ENCODE measurements at places on chromosomes 5 and 9.

GRCh38 chr9:128374221-128374675 is 3.1 kb downstream of the URM1 start:
- no peak for DNase-seq

GRCh38 chr9:107044872-107045271 is 181.9 kb downstream of the ZNF462 start:
- no peak for DNase-seq

- no peak for DNase-seq
These were observed 195.5 kb downstream of the TMEM167A start for GRCh38 chr5:82881571-82882174.

- DNase-seq = no peak
These were observed 80.1 kb upstream of the DMAC1 start for GRCh38 chr9:7879551-7880245.

- no peak for DNase-seq
These were observed 186.3 kb upstream of the ADCY2 start for GRCh38 chr5:7209658-7210057.

GRCh38 chr5:153209687-153210086 is 280.8 kb upstream of the GRIA1 start:
- no peak for DNase-seq

DNA sequence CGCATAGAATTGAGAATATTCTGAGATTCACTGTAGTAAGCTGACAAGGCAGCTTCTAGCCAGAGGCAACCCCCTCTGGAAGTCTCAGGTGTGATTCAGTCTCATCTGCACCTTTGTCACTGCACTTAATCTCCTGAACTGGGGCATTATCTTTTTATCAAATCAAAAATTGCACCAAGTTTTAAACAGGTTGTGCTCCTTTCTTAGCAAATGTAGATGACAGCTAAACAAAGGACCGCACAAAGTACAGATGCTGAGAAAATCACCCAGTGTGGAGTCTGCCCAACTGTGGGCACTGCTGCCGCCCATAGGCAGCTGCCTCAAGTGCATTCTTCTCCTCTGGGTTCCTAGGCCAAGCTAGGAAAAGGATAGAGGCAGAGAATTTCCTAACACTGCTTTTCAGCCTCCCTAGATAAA is 51.1 kb downstream of the STARD4 start:
- DNase-seq = peak; percentile 36

DNA sequence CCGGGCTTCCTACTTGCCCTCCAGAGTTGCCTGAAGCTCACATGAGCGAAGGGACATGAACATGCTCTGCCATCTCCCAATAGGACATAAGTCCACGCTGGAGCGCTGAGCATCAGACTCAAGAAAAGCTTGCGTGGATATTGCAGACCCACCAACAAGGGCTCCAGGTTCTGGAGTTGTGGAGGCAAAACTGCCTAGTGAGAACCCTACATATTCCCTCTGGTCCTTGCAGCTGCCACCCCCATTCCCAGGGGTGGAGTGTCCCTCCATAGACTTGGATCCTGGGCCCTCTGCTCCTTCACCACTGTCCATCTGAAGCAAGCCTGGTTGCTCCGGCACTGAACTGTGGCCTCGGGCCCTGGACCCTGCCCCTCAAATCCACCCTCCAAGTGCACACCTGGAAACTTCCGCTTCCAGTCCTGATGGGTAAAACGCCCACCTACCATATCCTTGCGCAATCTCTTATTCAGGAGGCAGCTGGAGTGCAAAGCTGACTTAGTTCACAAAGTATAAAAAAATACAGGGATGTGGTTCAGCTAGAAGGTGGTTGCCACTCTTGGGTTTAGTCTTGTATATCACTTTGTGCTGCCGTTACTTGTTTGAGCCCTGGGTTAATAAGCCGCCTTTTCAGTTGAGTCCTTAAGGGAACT is 28.0 kb downstream of the HRH2 start:
- peak; percentile 2 for DNase-seq

- no peak for DNase-seq
These were observed 125.9 kb downstream of the GADD45G start for GRCh38 chr9:89730715-89731114.

Data from right hindlimb (tissue), 1 donor.